ENCODE measurements at places on chromosomes 13 and 19.

GRCh38 chr13:28013482-28013881 is 25.0 kb upstream of the URAD start:
- DNase-seq: no peak

- DNase-seq: no peak
Observed at GRCh38 chr13:76004416-76004815, 368.3 kb downstream of the LMO7 start.

DNA sequence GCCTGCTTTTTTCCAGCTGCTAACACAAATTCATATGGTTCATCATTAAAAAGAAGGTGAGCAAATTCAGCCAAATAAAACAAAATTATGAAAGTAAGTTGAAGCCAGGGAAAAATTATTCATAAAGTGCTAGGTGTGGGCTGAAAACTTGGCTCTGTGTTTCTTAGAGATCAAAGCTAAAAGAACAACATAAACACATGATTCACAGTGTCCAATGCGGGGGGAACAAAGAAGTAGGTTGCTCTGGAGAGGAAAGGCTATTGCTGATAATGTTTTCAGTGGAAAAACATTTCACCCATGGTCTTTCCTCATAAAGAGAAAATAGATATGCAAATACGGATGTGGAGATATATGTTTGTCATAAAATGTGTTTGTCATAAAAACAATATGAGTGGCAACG is 1691.5 kb upstream of the SLC10A2 start:
- DNase-seq: no peak

DNA sequence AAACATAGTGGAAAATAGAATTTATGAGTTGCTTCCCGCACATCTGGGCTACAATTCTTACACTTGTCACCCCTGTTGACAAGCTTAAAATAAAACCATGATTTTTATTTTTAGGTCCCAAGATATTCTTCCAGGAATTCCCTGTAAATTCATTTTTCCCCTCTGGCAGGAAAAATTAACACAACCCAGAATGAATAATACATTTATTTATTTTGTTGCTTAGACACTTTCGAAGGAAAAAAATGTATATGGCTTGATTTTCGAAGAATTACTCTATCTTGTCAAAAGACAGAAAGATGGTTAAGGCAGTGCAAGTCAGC is 74.4 kb downstream of the LHFPL6 start:
- DNase-seq: no peak

GRCh38 chr19:43913383-43913782 is 21.7 kb downstream of the ZNF45 start:
- no peak for DNase-seq

DNA sequence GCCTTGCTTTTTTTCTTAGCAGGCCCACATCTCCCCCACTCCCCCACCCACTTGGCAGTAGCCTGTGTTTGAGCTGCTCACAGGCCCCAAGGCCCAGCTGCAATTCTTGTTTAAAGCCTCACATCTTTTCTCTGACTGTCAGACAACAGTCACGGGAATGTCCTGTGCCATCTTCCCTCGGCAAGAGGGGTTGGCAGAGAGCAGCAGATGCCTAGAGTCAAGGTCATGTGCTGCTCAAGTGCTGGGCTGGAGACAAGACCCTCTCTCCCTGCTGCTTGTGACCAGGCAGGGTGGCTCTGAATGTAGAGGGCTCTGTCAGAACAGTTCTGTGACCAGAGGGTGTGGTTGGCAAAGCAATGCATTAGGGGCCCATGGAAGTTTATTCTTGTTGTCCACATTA is 47.4 kb downstream of the BBC3 start:
- no peak for DNase-seq

- DNase-seq: no peak
Observed at GRCh38 chr19:35290381-35291127, 1.4 kb upstream of the MAG start.

DNA sequence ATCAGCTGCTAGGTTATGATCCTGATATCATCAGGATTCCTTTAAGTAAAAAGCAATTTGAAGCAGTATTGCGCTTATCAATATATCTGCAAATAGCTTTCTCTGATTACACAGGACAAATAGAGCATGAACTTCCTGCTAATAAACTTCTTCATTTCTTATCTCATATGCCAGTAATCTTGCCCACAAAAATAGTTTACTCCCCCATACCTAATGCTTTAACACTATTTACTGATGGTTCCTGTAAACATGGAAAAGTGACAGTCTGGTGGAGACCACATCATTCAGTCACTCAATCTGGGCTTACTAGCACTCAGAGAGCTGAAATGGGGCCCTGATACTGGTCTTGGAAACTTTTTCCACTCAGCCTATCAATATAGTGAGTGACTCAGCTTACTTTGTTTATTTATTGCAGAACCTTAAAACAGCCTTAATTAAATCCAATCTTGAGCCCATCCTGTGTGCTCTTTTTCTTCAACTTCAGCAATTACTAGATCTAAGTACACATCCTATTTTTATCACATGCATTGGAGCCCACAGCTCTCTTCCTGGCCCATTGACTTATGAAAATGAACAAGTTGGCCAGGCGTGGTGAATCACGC is 1464.3 kb downstream of the UQCRFS1 start:
- no peak for DNase-seq

DNA sequence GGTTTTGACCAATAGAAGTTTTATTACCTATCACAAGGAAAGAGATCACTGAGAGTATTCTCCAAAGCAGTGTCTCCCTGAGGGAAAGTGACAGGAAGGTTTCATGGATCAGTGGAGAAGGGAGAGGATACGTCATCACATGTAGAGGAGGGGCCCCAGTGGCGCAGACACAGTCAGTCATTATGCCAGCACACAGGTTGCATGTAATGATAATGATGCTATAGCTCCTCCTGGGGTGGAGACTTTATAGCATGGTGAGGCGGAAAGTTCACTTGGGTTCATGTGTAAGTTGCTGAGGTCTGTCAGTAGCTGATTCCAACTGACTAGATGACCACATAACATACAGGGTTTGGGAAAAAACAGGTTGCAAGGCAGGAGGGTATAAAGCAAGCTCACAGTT is 88.8 kb downstream of the FNDC3A start:
- DNase-seq: no peak

GRCh38 chr13:66576381-66576780 is 653.8 kb downstream of the PCDH9 start:
- DNase-seq: no peak

DNA sequence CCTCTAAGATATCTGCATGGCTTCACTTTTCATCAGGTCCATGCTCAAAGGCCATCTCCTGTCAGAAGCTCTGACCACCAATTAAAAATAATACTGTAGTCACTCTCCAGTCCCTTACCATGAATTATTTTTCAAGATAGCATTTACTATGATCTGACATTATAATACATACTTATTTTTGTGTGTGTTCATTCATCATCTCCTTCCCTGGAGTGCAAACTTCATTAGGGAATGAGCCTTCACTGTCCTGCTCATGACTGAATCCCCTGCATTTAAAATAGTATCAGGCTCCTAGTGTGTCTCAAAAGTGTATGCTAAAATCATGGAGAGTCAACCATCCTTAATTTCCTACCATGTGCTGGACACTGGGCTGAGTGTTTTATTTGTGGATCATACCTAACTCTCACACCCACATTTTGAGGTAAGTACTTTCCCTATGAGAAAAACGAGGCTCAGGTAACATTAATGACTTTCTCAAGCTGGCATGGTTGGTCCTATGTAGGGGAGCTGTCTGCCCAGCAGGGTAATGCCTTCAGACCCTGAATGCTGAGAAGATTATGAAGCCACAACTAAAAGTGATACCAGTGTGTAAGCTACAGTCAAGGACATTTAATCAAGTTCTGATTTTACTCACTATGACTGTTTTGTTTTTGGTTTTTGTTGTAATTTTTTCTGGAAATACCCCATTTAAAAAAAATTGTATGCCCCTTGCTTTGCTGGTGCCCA is 16.3 kb downstream of the PLA2G4C start:
- no peak for DNase-seq
